ENCODE measurements at places on chromosomes 12 and 14.

- DNase-seq = no peak
These were observed 315.5 kb upstream of the OR4E1 start for GRCh38 chr14:21989090-21989489.

- no peak for DNase-seq
These were observed 661.1 kb downstream of the VRK1 start for GRCh38 chr14:97458255-97458654.

GRCh38 chr14:50599700-50600444, 39.9 kb downstream of the ATL1 start:
- peak; percentile 12 for DNase-seq

DNA sequence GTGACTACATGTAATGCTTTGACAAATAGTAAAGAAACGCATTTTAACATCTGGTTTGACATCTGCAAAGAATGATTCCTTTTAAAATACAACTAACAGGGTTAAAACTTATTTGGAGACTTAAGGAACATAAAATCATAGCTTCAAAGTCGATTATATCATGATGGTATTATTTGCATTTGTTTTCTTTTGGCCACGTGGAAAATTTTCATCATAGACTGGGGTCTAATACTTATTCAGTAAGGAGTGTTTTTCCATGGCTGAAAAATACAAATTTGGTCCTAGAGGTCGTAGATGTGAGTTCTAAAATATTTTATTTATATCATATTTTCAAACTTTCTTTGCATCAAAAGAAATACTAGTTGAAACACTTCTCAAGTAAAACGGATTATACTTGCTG, 31.5 kb upstream of the LMNTD1 start:
- DNase-seq = no peak
